ENCODE measurements at places on chromosomes 2 and 18.

- no peak for DNase-seq
These were observed 567.1 kb upstream of the POU3F3 start for GRCh38 chr2:104286841-104287240.

- no peak for DNase-seq
These were observed 107.5 kb upstream of the SRD5A2 start for GRCh38 chr2:31688282-31688681.

- DNase-seq, result no peak
These were observed 14.3 kb downstream of the SPATA3 start for GRCh38 chr2:231010201-231010730.

DNA sequence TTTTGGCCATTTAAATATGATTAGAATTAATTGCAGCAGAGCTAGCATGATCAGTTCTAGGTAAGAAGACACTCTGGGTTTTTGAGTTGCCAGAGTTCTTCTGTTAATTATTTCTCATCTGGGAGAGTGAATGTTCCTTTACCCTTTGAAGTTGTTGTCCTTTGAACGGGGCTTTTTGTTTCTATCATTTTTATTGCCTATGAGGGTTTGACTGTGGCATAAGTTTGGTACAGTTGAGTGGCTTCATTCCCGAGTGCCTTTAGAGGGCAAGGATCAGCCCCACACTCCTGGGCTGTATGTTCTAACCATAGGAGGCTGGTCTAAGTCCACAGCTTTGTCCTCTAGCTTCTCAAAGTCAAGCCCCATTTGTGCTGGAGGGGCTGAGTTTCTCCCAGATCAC is 804.3 kb downstream of the KCNJ3 start:
- DNase-seq, result no peak

All from brain microvascular endothelial cell (primary cell).